ENCODE measurements at places on chromosomes 7 and 10. TPM values are rescaled to one million over a fixed set of nuclear protein-coding genes. Genes with fewer than 3 reads are reported as not detected.

DNA sequence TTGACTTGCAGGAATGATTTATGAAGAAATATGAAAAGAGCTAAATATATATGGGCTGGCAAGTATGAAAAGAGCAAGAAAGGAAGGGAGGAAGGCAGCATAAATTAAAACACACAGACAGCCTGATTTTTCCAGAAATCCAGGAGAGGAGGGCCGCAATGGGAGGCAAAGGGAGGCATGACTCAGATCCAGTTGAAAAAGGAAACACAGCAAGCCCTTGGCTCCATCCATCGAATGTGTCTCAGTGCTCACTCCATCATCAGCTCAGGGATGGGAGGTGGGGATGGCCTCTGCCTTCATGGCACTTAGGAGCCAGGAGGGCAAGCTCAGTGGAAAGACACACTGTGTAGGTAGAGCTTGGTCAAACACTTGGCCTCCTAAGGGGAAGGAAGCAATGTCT lies 75.7 kb upstream of the PDZD8 start:
- DNase-seq: no peak

GRCh38 chr7:74231232-74231590 lies 21.4 kb downstream of the LAT2 start:
- no peak for DNase-seq

GRCh38 chr7:117810642-117811512 lies 62.4 kb downstream of the CTTNBP2 start:
- no peak for DNase-seq

DNA sequence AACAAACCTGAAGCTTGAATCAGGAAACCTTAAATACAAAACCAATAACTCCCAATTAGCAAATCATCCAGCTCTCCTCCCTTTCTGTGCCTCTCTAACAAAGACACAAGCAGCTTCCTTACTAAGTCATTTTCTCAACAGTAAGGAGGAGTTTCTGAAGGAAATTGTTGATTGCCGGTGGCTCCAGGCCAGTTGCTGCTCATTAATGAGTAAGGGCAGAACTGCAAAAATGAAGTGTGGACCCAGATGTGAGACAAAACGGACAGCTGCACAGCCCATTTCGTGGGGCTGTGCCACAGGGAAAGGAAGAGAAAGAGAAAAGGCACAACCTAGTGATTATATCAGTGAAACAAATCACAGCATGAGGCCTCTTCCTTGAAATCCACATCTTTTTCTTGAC lies 42.8 kb upstream of the RHOBTB1 start:
- DNase-seq: no peak

DNA sequence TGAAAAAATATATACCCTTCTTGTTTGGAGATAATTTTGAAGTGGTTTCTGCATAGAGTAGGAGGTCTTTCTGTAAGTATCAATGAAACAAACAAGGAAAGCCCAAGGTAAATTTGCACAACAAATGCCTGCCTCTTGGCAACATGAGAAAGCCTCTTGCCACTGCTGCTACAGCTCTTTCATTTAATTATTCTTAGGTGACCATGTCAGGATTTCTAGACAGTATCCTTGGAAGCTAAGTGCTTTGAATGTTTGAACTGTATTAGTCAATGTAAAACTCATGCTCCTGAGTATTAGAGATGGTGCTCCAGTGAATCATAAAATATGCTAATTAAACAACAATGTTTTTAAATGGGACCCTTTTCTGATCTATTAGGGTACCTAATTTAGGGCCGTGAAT lies 81.2 kb upstream of the ITGB1 start:
- no peak for DNase-seq

DNA sequence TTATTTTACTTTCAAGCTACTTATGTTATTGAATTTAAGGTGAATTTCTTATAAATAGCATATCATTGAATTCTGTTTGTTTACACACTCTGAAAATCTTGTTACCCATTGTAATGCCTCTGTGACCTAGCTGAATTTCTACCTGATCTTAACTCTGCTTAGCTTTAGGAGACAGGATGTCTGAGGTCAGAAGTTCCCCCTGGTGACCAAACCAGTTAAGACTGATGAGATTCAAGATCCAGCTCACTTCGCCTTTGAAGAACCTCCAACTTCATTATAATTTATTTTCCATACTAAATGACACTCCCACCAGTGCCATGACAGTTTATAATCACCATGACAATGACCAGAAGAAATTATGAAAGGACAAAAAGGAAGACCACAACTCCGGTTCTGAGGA lies 213.4 kb upstream of the CDC14C start:
- no peak for DNase-seq

DNA sequence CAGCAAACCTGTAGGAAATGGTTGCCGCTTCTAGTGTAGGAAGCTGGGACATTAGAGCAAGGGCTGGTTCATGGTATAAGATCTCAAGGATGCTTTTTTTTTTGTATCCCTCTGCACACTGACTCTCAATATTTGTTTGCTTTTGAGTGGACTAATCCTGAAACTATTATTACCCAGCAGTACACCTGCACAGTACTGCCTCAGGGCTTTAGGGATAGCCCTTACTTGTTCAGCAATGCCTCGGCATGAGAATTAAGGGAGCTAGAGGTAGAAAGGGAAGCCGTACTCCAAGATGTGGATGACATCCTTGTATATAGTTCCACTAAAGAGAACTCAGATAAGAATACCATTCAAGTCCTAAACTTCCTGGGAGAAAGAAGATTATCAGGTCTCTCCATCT lies 70.5 kb downstream of the COPG2 start:
- no peak for DNase-seq

- no peak for DNase-seq
Measured at GRCh38 chr10:119863951-119864565, 8.6 kb downstream of the MCMBP start.

- DNase-seq: no peak
Measured at GRCh38 chr7:17069146-17069545, 187.4 kb upstream of the AGR3 start.

GRCh38 chr7:90689260-90689659 lies 93.1 kb downstream of the CDK14 start:
- no peak for DNase-seq

GRCh38 chr10:76649723-76650127 lies 987.9 kb downstream of the KCNMA1 start:
- no peak for DNase-seq

GRCh38 chr7:135448753-135449152 lies 61.1 kb downstream of the CNOT4 start:
- DNase-seq: no peak

DNA sequence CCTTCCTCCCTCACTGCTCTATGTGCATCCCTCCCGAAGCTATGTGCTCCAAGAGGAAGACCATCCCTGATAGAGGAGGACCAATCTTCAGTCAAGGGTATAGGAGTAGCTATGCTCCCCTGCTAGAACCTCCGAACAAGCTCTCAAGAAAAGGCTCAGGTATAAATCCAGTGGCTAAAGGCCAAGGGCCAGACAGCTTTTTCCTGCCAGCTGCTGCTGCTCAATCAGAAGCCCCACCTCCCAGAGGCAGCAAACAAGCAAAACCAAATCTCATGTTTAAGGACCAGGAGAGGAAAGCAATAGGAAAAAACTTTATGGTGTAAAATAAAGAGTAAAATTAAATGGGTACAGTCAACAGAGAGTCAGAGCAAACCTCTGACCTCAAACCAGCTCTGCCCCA lies 187.2 kb downstream of the FGFR2 start:
- no peak for DNase-seq

The CRHR2 gene
- 3.4 TPM for polyA plus RNA-seq

The CAPZA2 gene
- 213 TPM for polyA plus RNA-seq

The UROS gene
- polyA plus RNA-seq: 60.3 TPM

The HMX2 gene
- polyA plus RNA-seq: not detected

The MCU gene
- 111 TPM for polyA plus RNA-seq

The ZNF117 gene
- 18.9 TPM for polyA plus RNA-seq

The CPA1 gene
- polyA plus RNA-seq: 6.5 TPM

Data from forelimb muscle (tissue), 1 donor.